ENCODE measurements at places on chromosomes 4 and X.
A peak's percentile ranks its signal among the peaks of the same experiment; 100 is the strongest.

DNA sequence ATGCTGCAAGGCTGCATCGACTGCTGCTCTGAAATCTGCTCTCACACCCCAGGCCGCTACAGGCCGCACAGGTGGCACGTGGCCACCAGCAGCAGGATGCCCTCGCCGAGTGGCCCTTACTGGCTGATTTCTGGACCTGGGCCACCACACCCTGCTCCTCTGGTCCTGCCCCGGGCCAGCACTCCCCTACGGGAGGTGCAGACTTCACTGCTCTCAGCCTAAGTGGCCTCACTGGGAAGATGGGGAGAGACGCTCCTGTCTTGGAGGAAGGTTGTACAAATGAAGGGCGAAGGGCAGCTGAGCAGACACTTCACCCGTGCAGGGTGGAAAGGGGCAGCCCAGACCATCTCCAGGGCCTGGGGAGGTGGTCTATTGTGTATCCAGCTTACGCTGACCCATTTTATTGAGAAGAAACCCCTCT lies 72.5 kb downstream of the ACOX3 start:
- no peak for DNase-seq

- no peak for DNase-seq
Observed at GRCh38 chr4:85759388-85759787, 284.4 kb downstream of the ARHGAP24 start.

DNA sequence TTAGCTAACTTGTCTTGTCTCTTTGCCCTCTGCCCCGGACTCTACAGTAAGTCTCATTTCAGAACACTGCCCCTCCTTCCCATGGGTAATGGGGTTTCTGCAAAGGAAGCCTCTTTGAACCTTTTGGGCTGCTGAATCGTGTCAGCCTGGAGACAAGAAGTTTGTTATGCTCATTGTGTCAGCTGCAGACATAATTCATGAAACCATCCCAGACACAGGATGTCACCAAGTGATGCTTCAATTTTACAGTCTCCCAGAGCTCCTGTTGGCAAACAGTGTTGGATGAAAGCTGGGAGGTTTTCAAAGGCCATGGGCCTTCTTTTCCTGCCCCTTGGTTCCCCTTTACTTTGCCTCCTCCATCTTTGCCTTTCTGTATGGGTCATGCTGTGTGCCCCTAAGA lies 223.1 kb upstream of the TAPT1 start:
- no peak for DNase-seq

GRCh38 chr4:121654738-121655137 lies 42.0 kb downstream of the ANXA5 start:
- DNase-seq, result no peak

DNA sequence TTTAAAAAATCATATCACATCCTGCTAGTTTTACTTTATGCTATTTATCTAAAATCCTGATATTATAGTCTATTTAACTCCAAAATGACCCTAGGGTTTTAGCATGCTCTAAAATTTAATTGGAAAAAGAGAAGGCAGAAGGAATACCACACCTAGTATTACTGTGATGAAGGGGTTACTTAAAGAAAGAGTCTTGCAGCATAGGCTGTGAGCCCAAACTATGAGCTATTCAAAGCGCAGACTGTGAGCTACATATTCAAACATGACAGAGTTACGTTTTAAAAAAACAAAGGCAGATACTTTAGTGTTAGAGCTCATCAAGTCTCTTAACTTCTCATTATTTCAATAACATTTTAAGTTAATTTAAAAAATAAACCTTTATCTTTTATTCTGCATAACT lies 247.7 kb upstream of the ETNPPL start:
- DNase-seq, result no peak

GRCh38 chr4:102037566-102037965 lies 247.0 kb downstream of the BANK1 start:
- DNase-seq, result no peak

DNA sequence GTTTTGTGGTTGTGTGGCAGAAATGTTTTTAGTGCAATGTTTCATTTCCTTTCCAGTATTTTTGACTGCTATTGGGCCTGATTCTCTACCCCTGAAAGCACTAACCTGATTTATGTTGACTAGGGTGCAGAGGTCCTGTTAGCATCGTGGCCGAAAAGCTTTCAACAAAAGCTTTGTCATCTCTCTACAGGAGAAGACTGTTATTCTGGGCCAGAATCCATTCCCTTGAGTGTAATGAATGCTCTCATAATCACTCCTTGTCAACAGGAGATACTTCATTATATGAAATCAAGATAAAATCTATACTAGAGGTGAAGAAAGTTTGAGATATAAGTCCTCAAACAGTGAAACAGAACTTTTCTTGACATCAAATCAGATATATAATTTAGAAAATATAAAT lies 195.5 kb downstream of the ZNF330 start:
- DNase-seq, result no peak

DNA sequence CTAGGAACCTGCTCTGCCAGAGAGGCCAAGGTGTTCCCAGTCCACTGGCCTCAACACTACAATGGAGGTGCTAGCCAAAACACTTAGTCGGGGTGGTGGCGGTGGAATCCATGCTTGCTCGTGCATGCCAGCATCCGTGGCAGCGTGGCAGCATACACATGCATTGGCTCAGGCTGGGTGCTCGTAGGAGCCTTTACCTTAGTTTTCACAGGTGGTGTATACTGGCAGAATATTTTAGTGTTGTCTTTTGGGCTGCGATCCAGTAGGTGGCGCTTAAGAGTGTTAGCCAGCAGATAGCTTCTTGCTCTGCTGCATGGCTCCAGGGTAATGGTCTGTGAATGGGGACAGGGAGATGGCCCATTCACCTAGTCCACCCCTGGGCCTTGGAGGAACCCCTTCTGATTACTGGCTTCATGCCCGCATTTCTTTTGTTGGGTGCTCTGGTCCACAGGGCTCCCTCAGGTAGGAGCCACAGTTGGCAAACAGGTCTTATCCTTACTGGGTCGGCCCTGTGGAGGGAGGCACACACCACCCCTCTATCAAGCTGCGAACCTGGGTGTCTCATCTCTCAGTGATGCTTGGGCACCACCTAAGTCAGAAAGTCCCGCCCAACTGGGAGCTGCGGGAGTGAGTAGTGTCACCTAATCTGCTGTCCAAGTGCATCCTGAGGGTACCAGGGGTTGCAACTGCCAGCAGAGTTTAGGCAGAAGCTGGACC lies 40.0 kb downstream of the RIPPLY1 start:
- DNase-seq, result peak; percentile 18

DNA sequence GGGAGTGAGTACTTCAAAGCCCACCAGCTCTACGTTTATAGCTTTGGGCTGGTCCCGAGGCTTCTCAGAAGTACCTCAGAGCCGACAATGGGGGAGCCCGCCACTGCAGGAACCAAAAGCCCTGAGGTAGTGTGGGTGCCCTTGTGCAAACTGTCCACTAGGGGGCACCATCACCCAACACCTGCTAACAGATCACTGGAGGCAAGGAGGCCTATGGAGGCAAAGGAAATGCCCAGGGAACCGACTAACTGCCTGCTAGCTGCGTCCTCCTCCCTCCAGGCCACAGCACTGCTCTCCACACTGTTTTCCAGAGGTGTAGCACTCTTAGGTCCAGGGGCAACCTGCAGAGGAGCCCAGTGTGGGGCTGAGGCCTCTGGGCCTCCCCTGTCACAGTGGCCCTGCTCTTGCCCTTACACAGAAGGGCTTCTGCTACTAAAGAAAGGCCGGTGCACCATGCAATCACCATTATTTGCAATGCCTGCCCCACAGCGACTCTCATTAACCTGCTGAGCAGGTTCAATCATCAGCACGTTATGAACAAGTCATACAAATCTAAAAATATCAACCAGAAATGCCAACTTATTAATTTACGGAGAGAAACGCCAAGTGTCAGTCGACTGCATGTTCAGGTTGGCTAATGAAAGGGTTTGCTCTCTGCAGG lies 159.1 kb downstream of the NSUN7 start:
- peak; percentile 83 for DNase-seq

GRCh38 chr4:134328741-134329140 lies 127.2 kb upstream of the PABPC4L start:
- DNase-seq, result no peak

DNA sequence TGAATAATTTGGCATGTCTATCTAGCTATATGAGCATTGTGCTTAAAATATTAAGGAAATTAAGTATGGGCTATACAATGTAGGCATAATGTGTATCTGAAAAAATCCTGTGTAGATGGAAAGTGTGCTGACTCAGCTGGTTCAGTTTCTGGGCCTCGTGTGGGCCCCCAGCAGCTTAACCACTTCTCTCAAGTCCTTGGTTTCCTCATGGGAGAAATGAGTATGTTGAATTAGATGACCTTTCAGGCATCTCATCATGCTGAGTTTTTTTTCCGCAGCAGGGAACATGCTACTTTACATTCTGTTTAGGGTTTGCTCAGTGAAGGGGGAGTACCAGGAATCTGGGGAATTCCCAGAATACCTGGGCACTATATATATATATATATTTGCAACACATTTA lies 30.5 kb downstream of the RHOH start:
- DNase-seq, result no peak

DNA sequence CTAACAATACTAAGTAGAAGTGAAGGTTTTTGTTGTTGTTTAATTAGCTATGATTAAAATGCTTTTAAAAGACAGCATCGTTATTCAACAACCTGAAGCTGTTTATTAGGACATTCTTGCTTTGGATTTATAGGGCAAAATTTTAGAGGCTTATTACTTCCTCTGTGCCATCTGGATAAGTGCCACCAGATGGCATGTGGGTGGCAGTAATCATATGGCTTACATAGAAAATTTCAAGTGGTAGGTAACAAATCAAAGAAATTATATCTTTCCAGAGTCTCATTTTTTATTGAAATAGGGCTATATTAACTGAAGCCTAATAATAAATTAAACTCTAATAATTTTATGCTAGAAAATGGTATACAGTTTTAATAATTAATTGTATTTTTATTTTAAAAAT lies 83.3 kb upstream of the HTR2C start:
- no peak for DNase-seq

DNA sequence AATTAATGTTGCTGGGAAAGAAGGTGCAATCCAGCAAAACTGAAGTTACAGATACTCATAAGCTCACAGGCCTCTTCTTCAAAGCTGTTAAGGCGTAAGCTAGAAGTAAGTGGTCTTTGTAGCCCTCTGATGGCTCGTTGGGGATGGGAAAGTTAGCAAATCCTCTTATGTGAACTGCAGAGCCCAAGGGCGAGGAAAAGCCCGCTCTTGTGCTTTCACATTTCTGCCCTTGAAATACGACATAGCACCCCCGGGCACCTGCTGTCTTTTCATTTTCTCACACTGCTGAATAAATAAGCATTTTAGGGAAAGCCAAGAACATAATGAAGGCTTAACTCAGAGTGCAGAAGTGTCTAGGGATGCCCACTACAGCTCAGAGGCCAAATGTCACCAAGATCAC lies 73.1 kb upstream of the SORBS2 start:
- DNase-seq, result no peak

- peak; percentile 60 for DNase-seq
Observed at GRCh38 chrX:103404231-103405008, 28.1 kb downstream of the BEX3 start.

- DNase-seq, result no peak
Observed at GRCh38 chrX:49166914-49167739, 4.6 kb downstream of the MAGIX start.

- DNase-seq, result no peak
Observed at GRCh38 chr4:41294445-41295062, 37.8 kb downstream of the UCHL1 start.

DNA sequence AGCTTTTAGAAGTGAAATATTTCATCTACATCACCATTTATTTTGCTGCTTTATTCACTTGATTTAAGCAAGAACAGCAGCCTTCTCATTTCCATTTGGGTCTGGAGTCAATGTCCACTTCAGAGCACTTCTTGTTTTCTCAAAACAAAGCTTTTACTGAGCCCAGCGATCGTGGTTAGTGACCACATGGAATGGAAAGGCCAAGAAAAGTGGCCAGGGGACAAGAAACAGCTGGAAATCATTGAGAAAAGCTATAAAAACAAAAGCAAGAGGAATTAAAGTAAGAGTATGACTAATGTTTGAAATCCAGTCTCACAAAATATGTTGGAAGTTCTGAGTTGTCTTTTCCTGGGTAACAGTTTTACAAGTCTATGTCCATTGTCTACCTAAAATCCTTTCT lies 328.4 kb upstream of the INTU start:
- DNase-seq, result no peak

- DNase-seq, result no peak
Observed at GRCh38 chr4:34193451-34194154, 2050.7 kb downstream of the ARAP2 start.

DNA sequence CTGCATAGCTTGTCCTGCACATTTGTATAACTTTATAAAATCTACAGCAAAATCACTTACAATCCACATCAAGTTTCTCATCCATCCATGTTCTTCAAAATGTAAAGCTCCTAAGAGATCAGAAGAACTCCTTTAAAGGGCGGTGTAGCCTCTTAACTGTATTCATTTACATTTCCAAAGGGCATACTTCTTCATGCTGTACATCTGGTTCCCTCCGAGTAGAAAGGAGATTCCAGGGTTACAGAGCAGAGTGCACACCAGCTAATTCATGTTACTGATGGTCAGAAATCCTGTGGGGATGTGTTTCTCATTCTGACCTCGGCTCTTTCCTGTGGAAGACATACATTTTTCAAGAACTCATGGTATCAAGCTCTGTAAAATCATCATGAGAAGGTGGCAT lies 231.8 kb downstream of the ARAP2 start:
- DNase-seq, result no peak

DNA sequence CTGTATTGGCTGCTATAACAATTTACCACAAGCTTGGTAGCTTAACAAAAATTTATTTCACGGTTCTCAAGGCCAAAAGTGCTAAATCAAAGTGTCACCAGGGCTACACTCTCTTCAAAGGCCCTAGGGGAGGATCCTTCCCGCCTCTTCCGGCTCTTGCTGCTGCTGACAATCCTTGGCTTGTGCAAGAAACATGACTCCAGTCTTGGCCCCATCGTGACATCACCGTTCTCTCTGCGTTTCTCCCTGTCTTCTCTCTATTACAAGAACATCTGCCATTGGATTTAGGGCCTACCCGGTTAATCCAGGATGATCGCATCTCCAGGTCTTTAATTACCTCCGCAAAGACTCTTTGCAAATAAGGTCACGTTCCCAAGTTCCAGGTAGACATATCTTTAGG lies 10.4 kb upstream of the CLCN4 start:
- no peak for DNase-seq

- no peak for DNase-seq
Observed at GRCh38 chr4:152467101-152467500, 68.8 kb downstream of the FBXW7 start.

DNA sequence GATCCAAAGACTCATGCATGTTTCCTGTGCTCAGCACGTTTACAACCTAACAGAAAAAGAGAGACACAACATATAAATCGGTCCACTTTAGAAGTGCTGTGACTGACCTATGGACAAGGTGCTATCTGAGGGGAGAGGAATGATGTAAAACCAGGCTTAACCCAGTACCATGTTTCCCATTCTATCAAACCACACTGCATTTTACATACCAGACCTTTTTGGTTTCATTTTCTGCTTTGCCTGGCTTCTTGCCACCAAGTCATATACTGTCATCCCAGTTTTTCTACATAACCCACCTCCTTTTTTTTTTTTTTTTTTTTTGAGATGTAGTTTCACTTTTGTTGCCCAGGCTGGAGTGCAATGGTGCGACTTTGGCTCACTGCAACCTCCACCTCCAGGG lies 82.2 kb downstream of the KLF8 start:
- DNase-seq, result no peak
